ENCODE measurements at places on chromosomes 1 and 21.
A peak's percentile ranks its signal among the peaks of the same experiment; 100 is the strongest.

DNA sequence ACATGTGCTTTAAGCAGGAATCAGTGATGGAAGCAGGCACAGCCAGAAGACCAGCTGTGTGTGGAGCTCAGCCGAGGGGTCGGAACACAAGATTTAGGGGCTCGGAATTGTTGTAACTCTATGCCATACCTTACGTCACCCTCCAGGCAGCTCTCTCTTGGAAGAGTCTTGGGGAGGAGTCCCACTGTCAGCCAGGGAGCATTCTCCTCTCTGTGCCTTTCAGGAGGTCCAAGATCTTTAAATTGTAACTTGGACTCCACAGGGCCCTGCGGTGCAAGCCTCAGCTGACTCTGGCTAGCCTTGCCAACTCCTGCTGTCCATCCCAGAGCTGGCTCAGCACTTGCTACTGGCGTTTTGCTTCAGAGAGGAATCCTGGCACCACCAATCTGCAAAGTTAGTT, 26.4 kb upstream of the ROR1 start:
- no peak for DNase-seq

- DNase-seq, result peak; percentile 63
Observed at GRCh38 chr1:60765204-60765603, 317.2 kb upstream of the NFIA start.

GRCh38 chr1:31336687-31337467, 36.0 kb downstream of the FABP3 start:
- DNase-seq, result no peak

- no peak for DNase-seq
Observed at GRCh38 chr1:221979444-221980032, 237.6 kb upstream of the DUSP10 start.

DNA sequence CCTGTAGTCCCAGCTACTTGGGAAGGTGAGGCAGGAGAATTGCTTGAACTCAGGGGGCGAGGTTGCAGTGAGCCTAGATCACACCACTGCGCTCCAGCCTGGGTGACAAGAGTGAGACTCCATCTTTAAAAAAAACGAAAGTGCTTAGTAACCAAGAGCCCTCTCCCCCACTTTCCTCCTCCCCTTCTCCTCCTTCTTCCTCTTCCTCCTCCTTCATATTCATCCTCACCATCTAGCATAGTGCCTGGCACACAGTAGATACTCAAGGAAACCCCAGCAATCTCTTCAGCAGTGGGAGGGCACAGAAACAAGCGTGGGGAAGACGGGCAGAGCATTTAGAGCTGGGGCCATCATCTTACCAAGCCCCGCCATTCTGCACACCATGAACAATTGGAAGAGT, 119.4 kb upstream of the SLC45A1 start:
- DNase-seq, result no peak

GRCh38 chr1:68168545-68169171, 63.7 kb downstream of the WLS start:
- no peak for DNase-seq

- no peak for DNase-seq
Observed at GRCh38 chr1:107964336-107965109, 457 bp downstream of the VAV3 start.

- DNase-seq, result peak; percentile 22
Observed at GRCh38 chr1:93450321-93450720, 2.4 kb downstream of the FNBP1L start.

GRCh38 chr1:111446546-111446945, 2.5 kb downstream of the WDR77 start:
- no peak for DNase-seq

DNA sequence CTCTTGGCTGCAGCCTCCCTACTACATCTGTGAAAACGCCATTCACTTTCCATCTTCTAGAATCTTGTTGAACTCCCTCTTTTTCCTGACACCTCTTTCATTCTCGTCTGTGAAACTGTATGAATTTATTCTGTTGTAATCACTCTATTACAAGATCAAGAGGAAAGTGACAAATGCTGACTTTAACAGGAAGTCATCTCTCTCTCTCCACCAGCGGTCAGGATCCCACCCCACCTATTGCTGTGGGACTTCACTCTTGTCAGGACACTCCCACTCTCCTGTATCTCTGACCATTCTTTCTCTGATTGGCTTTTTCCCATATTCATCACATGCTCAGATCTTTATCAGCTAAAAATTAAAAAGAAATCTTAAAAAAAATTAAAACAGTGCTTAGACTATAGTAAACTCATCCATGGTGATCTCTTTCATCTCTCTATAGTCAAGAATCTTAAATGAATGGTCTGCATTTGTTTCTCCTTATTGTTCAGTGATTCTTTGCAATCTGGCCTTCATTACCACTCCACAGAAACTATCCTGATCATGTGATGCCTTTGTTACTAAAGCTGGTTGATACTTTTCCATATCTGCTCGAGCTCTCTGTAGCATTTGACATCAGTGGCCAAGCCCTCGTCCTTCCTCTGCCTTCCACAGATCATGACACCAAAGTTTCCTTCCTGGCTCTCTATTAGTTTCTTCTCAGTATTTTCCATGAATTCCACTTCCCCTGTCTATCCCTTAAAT, 113.6 kb downstream of the UCHL5 start:
- no peak for DNase-seq
